Tibial nerve (tissue), 4 donors: ENCODE measurements at places on chromosomes 7 and 10. TPM values are rescaled to one million over a fixed set of nuclear protein-coding genes. Genes with fewer than 3 reads are reported as not detected.

- DNase-seq, result no peak
Observed at GRCh38 chr7:134941185-134941900, 45.0 kb upstream of the AGBL3 start.

- no peak for DNase-seq
Observed at GRCh38 chr10:130746311-130746710, 565.2 kb downstream of the TCERG1L start.

DNA sequence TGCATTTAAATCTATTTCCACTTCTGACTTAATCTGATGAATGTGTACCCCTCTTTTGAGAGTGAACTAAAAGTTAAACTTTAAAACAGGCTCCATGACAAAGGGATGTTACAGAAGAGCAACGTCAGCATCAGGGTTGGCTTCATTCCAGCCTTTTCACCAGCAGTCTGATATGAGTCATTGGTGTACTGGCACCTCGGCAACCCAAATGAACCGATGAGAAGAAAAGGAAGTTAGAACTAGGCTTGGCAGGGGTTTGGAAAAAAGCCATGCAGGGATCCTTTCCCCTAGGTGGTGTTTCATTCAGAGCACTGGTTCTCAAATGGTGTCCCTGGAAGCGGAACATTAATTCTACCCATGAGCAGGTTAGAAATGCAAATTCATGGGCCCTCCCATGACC, 53.6 kb downstream of the SEC61G start:
- no peak for DNase-seq

GRCh38 chr7:46633200-46633599, 712.1 kb upstream of the IGFBP3 start:
- no peak for DNase-seq

The PDE6C gene
- not detected for total RNA-seq

The GIMAP6 gene
- total RNA-seq, result 27.0 TPM

The SFRP5 gene
- total RNA-seq, result 519 TPM

The PKD1L1 gene
- 8.4 TPM for total RNA-seq
